ENCODE measurements at places on chromosomes 5 and 9. TPM values are rescaled to one million over a fixed set of nuclear protein-coding genes. Genes with fewer than 3 reads are reported as not detected.

DNA sequence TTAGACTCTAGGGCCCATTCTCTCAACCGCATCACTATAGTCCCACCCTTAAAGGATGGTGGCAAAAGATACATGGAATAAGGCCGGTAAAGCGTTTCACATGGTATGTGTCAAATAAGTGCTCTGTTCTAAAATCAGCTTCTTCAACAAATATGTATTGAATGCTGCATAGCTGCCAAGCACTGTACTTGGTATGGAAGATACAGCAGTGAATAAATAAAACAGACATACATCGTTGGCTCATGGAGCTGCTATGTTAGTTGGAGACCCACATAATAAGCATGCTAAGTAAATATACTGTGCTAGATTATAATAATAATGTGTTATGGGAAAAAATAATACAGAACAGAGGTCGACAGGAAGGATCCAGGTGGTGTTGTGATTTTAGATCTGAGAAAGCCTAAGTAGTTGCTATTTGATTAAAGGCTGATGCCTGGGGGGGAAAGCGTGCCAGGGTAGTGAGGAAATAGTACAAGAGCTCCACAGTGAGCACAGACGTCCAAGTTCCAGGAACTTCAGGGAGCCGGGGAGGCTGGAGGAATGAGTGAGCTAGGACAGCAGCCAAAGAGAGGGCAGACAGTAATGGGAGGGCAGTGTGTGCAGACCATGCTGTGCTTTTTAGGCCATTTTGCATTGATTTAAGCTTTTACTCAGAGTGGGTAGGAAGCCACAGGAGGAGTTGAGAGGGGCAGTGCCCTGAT lies 93.7 kb downstream of the JAKMIP2 start:
- H3K36me3 ChIP-seq: no peaks in the 10 kb centered on the region
- H3K4me3 ChIP-seq: no peak overlapping the region
- no peak overlapping the region for H3K27ac ChIP-seq
- no peaks in the 10 kb centered on the region for H3K27me3 ChIP-seq
- DNase-seq: no peak

LHX6 gene
- total RNA-seq: not detected

IL17B gene
- not detected for total RNA-seq

PPP3R2 gene
- total RNA-seq: not detected

- peak overlapping the region; percentile 55 for H3K4me3 ChIP-seq
- peaks cover 8% of the 10 kb centered on the region for H3K4me1 ChIP-seq
- peaks cover 4% of the 10 kb centered on the region for H3K27me3 ChIP-seq
- no peak overlapping the region for H3K27ac ChIP-seq
- DNase-seq: peak; percentile 81
Observed at GRCh38 chr5:136080483-136081216, 51.9 kb downstream of the TGFBI start.

DNA sequence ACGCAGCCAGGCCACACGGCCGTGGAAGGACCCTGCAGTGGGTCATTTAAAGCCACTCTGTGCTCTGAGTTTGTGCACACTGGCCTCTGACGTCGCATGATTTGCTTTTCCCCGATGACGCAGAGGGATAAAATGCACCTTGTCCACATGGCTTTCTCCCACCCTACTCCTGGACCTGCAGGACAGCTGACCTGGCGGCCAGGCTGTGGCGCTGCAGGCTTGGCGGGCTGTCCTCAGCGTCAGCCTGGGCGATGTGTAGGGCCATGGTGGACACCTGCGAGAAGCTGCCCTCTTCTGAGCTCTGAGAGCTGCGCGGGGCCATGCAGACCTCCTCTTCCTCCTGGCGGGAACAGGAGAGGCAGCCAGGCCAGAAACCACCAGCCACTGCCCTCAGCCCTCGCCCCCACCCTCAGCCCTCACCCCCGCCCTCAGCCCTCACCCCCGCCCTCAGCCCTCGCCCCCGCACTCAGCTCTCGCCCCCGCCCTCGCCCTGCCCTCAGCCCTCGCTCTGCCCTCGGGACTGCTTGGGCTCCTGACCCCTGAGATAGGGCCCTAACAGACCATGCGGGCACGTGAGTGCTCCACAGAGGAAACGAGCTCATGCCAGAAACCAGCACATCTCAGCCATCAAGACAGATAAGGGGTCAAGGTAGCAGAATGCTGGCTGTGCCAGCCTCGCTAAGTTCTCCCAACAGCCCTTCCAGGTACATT lies 20.0 kb upstream of the SCGB3A1 start:
- H3K27ac ChIP-seq: no peak overlapping the region
- DNase-seq: no peak

Data from Karpas-422 (cell line).